ENCODE measurements at places on chromosomes 2 and 18.

GRCh38 chr2:33062665-33063250, 116.0 kb downstream of the LTBP1 start:
- DNase-seq: no peak

GRCh38 chr2:38268691-38269327, 108.3 kb downstream of the ATL2 start:
- DNase-seq: no peak

- DNase-seq: peak; percentile 52
Observed at GRCh38 chr2:168336786-168337388, 89.5 kb upstream of the STK39 start.

GRCh38 chr2:66428986-66429612, 5.8 kb upstream of the MEIS1 start:
- DNase-seq: no peak

DNA sequence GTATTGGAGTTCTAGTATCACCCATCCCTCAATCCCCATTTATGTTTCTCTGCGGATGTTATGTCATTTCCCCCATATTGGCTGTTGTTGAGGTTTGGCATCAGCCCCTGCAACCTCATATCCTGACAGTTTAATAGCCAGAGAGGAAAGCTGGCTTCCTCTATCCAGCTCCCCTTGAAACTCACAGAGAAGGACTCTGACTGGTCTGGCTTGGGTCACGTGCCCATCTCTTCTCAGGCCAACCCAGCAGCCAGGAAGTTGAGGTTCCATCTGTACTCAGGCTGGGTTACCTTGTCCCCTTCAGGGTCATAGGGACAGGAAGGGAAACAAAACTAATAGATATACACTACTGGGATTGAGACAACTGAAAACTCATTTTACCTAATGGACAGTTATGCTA, 148.0 kb upstream of the SLC14A2 start:
- DNase-seq: no peak

DNA sequence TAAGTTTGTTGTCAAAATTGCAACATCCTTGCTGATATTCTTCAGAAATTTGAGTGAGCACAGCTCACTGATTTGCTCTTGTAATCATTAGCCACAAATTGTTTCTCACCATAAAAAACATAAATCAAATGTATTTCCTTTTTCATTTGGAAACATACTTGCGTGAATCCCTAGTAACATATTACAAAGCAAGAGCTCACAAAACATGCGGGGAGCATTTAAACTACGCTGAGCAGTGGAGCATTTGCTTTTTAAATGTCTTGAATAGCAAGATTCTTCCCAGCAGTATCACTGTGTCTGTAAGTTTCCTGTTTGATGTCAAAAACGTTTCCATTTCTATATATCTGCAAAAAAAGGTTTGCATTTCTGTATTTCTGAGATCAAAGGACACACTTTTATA, 788.3 kb upstream of the SALL3 start:
- no peak for DNase-seq

GRCh38 chr2:96185516-96185915, 23.1 kb downstream of the STARD7 start:
- DNase-seq: no peak

GRCh38 chr2:55019526-55020258, 30.6 kb downstream of the RTN4 start:
- DNase-seq: no peak

DNA sequence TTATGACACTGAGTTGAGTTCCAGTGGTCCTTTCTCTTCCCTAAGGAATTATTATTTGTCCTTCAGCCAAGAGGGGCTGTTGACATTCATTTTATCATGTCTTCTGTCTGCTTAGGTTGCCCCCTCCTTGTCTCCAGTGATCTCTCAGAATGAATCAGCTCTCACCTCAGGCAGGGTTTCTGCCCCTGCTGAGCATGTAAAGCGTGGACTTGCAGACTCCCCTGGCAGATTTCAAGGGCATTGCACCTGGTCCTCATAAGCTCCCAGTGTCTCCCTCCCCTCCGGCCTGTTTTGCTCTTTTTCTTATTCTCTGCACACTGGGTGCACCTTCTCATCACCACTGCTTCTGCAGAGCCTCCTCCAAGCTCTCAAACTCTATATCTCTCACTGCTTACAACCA, 188.4 kb downstream of the KCNS3 start:
- no peak for DNase-seq

DNA sequence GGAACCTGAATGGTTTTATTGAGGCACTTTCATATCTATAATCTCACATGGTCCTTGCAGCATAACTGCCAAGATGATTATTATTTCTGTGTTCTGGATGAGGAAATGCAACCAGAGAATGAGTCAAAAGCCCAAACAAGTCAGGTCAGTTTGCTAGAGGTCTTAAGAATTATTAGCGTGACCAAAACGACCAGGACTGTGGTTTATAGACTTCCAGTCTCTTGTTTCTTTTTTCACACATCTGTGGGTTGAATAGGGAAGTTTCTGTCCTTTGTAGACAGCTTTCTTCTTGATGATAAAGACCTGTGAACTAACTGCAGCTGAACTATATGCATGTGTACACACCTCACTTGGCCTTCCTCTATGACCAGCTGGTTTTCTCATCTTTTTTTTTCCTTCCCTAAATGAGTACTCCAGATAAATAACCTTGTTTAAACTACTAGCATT, 13.9 kb downstream of the ADAM23 start:
- no peak for DNase-seq

DNA sequence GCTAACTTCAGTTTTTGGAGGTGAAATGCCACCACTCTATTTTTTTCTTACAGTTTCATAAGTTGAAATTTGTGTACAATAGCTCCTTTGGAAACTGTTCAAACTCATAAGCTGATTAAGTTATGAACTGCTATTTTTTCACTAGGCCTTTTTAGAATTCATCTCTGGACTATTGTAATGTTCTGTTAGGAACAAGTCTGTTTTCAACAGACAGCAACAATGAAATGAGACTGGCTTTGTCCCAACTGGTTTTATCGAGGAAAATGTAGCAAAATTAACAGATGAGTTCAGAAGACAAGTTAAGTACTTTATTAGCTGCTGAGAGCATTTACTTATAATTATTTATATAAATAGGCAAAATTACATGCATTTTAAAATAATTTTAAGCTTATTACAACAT, 310.6 kb downstream of the ZNF804A start:
- no peak for DNase-seq

DNA sequence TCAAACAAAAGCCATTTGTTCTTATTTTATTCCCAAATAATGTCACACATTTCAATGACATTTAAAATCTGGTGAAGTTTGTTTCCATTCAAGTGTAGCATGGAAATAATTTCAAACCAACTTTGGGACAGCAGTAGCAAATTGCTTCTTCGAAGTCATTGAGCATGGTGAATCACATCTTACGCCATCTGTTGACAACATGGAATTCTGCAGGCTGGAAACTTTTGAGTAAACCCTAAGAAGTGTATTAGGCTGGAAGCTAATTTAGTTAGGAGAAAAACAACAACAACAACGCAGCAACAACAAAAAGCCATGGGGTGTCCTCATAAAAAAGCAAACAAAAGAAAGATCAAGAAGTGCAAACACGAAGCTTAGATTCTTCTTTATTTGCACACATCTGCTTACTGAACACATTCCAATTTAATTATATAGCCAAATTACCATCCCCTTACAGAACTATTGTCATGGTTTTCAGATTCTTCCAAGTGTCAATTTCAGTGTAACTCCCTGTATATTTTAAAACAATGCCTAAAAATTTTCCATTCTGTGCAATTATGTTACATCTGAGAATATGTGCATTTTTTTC, 659.0 kb upstream of the CDH7 start:
- DNase-seq: no peak

DNA sequence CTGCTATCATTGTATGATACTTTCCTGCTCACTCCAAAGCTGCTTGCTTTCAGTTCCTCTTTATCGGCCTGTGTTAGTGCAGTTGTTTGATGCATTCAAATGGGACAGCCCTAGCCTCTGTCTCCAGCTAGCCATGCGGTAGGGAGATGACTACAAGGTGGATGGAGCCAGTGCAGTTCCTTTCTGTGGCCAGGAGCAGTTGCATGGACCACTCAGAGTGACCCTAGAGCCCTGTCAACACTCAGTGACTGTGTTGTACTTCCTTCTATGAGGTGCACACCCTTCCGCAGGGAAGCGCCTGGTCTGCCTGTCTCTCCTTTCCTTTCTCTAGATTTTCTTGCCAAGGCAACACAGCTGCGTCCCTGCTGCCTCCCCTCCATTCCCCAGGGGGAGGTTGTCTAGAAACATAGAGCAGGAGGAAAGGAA, 33.8 kb downstream of the KCNS3 start:
- no peak for DNase-seq

GRCh38 chr18:13611601-13612195, 114.7 kb downstream of the FAM210A start:
- DNase-seq: no peak

DNA sequence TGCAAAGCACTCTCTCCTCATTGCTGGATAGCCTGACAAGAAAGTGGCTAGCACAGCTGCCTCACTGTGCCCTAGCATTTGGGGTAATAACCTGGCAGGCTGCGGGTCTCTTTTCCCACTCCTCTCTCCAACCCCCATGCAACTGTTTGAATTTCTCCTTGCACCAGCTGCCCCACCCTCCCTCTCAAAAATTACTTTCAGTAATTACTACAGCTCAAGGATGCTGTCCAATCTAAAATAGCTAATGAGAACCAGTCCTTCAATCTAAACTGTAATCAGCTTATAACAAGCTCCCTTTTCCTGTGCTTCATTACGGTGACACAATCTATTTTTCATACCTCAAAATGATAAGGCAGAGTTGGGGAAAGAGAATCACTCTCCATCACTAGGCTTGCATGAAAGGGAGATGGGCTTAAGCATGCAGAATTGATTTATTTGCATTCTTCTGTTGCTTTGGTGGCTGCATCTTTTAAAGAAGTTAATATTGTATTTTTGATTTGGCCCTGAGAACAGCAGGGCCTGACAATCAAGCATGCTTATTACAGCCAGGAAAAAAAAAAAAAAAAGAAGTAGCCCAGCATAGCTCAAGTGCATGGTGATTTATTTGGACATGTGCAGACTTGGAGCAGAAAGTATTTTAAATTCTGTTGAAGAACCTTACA, 881.8 kb downstream of the SLC4A3 start:
- DNase-seq: no peak

DNA sequence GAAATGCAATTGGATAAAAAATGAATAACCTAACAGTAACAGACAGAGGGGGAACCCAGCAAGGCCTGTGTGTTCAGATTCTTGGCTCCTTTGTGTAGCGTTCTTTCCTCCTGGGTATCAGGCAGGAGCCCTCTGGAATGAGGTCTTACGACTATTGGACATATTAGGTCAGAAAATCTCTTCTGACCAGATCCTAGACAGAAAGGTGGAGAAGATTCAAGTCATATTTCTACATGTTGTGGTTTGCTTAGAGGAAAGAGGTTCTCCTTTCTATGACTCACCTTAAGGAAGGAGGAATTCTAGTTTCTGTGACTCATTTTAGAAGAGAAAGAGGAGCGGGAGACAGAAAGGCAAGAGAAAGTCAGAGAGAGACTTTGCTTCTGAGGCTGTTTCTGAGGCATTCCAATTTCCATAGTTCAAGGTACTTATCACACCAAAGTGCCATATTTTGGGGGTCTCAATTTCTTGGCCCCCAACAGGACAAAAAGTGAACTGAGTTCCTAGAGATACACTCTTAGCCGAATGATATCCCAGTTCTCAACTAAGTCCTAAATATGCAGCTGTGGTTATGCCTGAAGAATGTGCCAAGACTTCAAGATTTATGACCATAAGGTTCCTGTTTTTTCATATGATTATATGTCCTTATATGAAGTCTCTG, 618.6 kb downstream of the ZEB2 start:
- no peak for DNase-seq

GRCh38 chr18:23650968-23651927, 11.5 kb downstream of the ANKRD29 start:
- DNase-seq: no peak

- no peak for DNase-seq
Observed at GRCh38 chr18:25805939-25806338, 284.5 kb downstream of the SS18 start.

DNA sequence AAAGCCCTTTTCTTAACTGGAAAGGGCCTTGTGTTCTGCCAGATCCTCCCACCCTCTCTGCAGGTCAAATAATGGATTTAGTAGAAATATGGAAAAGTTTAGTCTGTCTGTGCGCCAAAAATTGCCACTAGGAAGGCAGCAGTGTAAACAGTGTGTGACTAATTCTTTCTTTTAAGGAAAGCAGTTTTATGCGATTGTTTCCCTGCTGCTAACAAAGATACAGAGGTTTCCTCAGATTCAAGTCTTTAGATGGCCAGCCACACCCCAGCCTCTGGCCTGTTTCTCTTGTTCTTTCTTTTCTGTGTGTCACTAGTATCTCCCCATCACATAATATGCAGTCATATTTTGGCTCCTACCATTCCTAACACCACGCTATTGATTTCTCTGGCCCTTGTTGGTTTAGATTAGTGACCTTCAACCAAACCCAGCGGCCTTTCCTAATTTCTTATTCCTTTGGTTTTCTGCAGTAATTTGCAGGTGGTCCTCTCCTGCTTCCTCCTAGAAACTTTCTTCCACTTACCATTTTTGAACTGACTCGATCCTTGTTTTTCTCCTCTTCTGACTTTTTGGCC, 157.4 kb downstream of the LTBP1 start:
- DNase-seq: no peak

DNA sequence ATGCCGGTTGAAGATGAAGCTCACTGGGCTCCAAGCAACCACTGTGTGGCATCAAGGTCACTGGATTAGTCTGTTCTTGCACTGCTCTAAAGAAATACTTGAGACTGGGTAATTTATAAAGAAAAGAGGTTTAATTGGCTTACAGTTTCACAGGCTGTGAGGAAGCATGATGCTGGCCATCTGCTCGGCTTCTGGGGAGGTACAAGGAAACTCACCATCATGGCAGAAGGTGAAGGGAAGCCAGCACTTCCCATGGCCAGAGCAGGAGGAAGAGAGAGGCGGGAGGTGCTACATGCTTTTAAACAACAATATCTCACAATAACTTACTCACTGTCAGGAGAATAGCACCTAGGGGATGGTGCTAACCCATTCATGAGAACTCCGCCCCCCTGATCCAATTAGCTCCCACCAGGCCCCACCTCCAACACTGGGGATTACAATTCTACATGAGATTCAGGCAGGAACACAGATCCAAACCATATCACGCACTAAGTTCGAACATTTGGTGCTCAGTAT, 109.7 kb upstream of the MGAT5 start:
- DNase-seq: no peak

DNA sequence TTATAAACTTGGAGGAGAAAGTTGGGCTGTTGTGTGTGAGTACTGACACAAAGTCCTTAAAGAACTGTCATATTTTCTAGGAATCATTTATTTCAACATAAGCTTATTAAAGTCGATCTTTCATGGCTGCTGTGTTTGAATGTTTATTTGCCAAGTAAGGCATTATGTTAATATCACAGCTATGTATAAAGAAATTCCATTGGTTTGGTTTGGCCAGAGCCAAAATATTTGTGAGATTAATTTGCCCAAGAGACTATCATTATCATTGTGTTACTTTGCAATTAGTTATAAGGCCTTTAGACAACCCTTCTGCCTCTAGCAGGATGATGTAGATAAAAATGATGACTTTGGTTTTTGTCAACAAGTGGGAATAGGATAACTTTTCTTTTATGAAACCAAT, 240.6 kb upstream of the NT5C1B start:
- DNase-seq: no peak

All from T-cell (primary cell).